ENCODE measurements at places on chromosomes 16 and 17.

DNA sequence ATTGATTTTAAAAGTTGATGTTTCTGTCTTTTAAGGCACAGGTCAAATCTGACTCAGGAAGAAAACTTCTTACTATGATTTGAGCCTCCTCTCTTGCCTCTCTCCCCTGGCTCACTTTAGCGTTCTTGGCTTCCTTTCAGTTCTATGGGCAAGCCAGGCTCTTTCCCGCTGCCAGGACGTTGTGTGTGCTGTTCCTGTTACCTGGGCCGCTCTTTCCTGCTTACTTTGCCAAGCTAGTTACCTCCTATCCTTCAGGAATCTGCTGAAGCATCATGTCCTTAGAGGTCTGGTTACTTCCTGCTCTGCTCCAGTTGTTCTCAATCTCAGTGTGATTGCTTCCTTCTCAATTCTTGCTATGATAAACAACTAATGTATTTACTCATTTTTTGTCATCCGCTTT, 1108.5 kb upstream of the EEF2KMT start:
- no peak for DNase-seq

- no peak for DNase-seq
Measured at GRCh38 chr16:4888428-4889135, 41.3 kb downstream of the UBN1 start.

- DNase-seq, result no peak
Measured at GRCh38 chr16:79500866-79501265, 99.7 kb downstream of the MAF start.

DNA sequence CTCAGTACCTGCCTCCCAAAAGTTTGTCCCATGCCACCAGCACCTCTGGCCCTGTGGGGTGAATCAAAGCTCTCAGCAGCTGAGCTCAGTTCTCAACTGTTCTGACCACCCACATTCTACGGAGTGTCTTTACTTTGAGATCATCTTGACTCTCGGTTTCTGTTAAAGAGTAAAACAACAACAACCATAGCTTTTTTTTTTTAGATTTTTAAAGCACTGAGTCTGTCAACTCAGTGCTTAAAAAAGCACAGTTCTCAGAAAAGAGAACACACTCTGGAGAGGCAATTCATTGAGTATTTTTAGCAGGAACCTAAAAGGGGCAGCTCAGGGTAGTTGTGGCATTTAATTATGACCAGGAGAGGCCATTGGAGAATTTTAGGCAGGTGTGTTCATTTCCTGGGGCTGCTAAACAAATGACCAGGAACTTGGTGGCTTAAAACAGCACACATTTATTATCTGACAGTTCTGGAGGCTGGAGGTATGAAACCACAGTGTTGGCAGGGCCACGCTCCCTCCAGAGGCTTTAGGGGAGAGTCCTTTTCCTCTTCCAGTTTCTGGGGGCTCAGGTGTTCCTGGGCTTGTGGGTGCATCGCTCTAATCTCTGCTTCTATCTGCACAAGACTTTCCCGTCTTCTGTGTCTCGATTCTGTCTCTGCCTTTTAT, 6.7 kb upstream of the WFIKKN2 start:
- DNase-seq, result no peak

DNA sequence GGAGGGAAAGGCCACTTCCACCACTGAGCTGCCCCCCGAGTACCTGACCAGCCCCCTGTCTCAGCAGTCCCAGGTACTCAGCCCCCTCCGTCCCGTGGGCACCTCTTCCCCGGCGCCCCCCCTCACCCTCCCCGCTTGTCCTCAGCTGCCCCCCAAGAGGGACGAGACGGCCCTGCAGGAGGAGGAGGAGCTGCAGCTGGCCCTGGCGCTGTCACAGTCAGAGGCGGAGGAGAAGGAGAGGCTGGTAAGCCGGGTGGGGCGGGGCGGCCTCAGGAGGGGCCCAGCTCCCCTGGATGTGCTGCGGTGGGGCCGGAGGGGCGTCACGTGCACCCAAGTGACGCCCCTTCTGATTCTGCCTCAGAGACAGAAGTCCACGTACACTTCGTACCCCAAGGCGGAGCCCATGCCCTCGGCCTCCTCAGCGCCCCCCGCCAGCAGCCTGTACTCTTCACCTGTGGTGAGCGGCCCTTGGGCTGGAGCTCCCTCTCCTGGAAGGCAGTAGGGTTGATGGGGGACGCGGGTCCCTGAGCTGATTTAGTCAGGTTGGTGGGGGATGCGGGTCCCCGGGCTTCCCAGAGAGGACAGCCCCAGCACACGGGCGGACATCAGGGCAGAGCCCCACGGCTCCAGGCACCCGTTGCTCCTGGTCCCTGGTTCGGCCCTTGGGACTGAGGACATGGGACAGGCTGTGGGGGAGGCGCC, 9.5 kb upstream of the MRPL12 start:
- no peak for DNase-seq

- DNase-seq, result no peak
Measured at GRCh38 chr17:47945080-47945479, 3.7 kb downstream of the PNPO start.

DNA sequence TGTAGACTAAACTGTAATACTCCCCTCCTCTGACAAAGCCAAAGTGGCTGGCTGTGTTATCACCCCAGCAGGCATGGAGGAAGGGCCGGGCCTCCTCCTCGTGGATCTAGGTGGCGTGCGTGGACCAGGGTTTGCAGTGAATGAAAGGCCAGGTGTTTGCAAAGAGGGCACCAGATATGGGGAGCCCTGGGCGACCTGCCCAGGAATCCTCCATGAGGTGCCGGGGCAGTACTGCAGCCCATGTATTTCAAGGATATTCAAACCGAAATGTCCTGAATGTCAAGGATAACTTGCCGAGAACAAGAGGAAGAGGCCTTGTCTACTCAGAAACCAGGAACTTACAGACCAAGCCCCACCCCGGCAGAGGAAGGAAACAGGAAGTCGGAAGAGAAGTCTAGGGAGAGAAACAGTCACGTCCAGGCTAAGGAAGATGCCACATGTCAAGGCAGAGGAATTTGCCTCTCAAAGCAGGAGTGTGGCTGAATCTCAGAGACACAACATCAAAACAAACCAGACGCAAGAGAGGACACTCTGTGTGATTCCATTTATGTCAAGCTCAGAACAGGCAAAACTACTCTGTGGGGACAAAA, 13.7 kb upstream of the OSGIN1 start:
- DNase-seq, result no peak

DNA sequence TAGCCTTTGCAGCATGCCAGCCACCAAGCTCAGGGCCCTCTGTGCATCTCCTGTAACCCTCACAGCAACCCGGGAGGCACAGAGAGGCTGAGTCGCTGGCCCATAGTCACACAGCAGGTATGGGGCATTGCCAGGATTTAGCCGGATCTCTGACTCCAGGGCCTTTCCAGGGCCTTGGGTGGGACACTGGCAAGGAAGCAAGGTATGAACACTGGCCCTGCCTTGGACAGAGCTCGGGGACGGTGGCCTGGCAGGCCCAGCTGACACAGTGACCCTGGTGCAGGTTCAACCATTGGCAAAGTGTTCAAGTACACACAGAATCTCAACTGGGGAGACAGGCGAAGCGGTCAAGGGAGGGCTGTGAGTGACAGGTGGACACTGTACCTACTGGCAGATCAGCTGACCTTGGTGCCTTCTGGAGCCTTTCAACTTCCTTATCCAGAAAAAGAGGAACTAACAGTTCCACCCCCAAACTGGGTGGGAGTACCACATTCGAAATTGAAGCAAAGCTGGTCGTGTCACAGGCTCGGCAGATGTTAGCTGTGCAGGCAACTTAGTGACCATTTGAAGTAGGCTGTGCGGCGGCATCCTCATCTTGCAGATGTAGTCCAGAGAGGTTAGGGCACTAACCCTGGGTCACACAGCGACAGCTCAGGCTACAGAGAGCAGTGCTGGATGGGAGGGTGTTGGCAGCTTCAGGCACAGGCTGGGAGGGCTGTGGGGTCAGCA, 287.4 kb downstream of the SEC14L1 start:
- DNase-seq, result no peak

All from activated CD4-positive, alpha-beta T cell treated with anti-CD3 and anti-CD28 coated beads for 24 hours (primary cell).